ENCODE measurements at places on chromosomes 7 and 10.

DNA sequence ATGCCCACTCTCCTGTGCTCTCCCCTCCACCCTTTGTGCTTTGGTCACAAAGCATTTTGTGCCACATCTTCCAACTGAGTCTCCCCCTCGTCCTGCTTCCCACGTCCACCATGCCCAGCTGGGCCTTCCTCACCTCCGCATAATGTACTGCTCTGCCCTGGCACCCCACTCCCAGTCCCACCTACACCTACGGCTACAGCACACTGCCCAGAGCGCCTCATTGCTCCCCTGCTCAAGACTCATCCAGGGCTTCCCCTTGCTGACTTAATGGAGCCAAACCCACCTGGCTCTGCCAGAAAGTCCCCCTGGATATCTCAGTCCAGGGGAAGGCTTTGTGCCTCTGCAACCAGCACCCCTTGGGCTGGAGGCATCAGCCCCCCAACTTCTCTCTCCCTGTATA, 299.2 kb upstream of the ZMIZ1 start:
- no peak for DNase-seq

DNA sequence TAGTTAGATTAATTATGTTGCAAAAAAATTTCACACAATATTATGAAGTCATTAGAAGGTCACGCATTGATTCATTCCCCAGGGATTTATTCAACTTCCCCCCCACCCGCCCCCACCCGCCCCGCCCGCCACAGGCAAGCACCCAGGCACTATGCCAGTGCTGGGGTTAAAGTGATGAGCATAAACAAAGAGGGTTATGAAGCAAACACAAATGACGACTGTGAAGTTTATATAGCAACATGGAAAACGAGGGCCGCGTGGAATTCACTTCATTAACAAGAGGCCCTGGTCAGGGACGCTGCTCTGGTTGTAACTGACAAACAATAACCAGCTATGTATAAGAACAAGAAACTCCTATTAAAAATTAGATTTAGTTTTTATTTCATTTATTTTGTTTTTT, 656.5 kb upstream of the COBL start:
- no peak for DNase-seq

DNA sequence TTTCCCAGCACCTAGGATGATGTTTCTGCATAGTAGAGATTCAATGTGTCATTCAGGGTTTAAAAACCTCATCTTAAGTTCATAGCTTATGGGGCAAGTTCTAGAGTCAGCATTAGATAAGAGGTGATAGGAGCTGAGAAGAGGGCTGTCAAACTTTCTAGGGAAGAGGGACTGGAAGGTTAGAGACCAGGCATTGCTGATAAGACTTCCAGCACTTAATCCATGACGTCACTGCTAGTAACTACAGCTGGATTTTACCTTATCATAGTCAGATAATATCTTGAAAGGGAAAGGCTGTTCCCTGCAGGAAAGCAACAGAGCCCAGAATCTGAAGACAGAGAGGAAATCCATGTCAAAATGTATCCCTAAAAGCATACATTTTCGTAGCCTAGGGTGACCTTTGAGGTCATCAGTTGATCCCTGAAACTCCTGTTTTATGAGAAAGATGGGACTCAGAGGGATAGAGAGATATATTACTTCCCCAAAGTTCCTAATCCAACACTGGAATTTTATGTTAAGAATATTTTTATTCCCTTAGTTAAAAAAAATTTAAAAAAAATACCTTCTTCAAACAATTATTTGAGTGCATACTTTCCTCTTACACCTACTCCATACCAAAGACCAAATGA, 3.3 kb upstream of the CPED1 start:
- no peak for DNase-seq

DNA sequence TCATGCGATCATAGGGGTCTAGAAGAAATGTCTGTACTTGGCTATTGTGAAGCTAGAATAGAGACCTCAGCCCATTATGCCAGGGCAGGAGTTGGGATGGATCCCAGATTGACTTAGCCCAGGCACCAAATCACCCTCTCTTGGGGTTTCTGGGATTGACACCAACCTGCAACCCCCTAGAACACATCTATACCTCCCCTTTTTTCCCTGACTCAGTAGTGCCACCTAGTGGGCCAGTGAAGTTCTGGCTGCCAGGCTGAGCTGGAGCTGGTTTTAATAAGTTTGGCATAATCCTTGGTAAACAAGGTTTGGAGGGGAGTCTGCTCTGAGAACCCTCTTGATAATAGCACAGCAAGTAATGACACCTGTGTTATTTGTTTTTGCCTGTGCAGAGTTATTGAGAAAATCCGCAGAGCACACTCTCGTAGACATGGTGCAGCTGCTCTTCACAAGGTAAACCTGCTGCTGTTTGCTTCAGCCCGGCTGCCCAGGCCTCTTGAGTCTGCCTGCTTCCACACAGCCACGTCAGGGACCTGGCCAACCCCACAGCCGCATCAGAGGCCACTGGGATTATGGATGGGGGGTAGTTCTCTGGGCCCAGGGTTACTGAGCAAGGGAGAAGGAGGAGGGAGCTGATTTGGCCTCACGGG, 43.3 kb upstream of the NFKB2 start:
- DNase-seq: peak; percentile 41

DNA sequence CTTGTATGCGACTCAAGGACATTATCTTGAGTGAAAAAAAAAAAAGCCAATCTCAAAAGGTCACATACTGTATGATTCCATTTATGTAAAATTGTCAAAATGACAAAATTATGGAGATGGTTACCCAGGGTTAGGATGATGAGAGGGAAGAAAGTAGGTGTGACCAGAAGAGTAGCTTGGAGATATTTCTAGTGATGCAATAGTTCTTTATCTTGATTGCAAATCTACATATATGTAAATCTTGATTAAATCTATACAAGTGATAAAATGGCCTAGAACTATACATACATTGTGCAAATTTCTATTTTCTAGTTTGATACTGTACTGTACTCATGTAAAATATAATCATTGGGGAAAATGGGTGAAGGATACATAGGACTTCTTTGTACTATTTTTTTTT, 4.6 kb downstream of the CEP41 start:
- DNase-seq: no peak

DNA sequence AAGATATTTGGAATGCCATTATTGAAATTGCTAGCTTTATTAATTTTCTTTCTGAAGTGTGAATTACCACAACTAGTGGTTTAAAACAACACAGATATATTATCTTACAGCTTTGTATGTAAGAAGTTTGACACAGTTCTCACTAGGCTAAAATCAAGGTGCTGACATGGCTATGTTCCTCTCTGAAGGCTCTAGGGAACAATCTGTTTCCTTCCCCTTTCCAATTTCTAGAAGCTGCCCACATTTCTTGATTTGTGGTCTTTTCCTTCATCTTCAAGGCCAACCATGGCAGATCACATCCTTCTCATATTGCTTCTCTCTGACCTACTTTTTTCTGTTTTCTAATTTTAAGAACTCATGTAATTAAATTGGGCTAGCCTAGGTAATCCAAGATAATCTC, 43.3 kb upstream of the SLC26A3 start:
- DNase-seq: no peak

- no peak for DNase-seq
Observed at GRCh38 chr10:99394761-99395386, 35.5 kb downstream of the GOT1 start.

DNA sequence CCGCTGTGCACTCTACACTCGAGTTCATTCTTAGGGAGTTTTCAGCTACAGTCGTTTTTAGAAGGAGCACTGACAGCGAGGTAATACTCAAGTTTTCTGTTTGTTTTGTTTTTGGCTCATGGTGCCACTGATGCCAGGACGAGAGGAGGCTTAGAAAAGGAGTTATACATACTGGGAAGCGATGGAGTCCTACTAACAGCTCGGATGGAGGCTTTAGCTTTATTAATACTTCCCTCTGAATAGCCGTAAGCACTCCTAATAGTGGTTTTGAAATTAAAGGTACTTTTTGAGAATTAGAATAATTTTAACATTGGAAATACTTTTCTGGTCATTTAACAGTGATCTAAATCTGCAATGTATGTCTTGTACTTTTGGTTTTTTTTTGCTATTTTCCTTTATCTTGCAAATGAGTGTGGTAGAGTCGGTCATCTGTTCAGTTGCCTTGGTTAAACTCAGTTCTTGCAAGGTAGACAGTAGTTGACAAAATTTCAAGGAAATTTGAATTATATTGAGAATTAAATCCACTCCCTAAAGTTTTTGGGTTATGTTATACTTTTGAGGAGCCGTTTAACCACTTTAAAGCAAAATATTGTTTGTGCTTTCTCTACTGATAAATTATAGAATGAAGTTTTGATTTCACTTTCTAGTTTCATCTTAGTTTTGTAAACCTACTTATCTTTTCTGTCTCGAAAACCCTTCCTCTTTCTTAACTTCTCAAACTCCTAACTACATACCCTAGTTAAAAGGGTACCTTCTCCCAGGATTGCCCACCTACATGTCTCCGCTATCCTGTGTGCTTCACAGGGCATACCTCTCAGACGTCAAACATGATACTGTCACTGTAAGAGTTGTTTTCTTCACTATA, 1.5 kb downstream of the HBP1 start:
- no peak for DNase-seq

Measured in activated T-helper 1 cell treated with Interleukin-2 at 50 U/mL for 16 hours (primary cell).